ENCODE measurements at places on chromosomes 11 and 22.

DNA sequence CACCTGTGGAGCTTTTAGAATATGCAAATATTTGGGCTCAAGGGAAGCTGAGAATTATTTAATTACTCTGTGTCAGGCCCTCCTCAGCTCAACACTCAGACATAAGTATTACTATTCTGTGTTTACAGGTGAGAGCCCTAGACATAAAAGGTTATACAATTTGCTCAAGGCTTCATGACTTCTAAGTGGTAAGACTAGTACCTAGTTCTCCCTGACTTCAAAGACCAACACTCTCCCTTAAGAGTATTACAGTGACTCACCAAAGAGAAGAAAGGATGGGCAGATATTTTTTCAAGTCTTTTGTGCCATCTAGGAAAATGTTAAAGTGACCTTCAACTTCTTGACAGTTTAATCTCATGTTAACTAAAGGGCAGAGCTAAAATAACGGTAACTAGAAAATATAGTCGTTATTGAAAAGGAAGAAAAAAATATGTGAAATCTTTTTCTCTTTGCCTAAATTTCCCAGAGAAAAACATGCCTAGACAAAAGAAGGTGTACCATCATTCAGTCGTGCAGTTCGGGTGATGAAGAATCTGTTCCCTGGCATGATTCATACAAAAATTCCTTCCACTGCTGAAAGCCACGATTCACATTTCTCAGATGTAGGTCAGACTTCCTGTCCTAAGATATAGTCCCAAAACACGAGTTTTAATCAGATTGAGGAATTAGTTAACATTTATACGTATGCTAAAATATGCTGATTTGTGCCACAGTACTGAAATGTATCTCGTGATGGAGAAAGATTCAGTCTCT, 849.1 kb upstream of the API5 start:
- no peak for DNase-seq

DNA sequence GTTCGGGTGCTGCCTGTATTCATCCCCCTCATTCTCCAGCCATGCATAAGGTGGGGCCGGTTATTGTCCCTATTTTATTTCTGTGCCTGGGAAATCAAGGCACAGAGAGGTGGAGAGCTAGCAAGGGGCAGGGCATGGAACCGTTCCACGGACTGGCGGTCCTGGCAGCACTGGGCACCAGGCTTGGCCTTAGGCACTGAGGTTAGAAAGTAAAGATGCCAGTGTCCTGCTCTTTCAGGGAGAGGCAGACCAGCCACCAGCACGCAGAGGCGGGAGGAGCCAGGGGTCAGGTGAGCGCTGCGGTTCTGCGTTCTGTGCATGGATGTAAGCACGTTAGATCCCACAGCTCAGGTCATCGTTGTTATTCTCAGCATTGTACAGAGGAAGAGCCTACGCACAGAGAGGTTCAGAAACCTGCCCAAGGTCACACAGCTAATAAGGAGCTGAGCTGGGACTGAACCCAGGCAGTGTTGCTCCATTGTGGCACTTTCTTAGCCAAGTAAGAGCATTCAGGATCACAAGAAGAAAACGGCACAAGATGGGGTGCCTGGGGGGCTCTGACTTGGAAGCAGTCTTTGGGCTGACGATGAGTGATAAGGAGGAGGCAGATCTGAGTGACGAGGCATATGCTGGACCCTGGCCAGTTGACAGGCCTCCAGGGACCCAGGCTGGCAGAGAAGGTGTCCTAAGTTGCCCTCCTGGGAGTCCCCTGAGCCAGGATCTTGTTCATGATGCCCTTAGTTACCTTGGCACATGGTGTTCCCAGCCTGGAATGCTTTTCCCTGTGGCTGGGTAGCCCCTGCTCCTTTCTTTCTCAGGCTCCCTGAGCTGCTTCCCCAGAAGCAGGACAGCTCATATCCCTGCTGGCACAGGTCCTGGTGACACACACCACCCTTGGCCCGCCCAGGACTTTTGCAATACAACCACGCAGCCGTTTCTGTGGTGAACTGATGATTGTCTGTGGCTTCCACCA, 41.1 kb downstream of the OSBPL5 start:
- DNase-seq = no peak

DNA sequence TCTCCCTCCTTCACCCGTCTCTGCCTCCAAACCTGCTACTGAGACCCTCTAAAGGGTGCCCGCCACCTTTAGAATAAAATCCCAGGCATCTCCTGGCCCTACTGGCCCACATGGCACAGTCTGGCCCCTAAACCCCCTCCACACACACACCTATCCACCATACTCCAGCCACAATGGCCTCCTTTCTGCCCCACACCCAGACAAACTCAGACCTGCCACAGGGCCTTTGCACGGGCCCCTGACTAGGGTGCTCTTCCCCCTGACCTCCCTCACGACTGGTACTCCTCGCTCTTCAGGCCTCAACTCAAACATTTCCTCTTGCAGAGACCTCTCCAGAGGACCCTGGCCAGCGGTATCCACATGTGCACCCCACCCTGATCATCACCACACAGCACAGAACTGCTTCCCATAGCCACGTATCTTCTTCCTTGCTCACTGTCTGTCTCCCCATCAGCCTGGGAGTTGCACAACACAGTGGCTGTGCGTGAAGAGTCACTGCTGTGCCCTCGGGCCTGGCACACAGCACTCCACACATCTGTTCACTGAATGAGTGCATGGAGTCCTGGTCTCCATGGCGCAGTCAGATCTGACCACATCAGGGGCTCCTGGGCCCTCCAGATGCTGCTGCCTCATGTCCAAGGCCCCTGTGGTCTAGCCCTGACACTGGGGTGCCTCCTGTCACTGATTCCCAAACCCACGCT, 66.2 kb upstream of the TCF20 start:
- no peak for DNase-seq

GRCh38 chr11:72039856-72040401, 40.4 kb downstream of the NUMA1 start:
- no peak for DNase-seq

DNA sequence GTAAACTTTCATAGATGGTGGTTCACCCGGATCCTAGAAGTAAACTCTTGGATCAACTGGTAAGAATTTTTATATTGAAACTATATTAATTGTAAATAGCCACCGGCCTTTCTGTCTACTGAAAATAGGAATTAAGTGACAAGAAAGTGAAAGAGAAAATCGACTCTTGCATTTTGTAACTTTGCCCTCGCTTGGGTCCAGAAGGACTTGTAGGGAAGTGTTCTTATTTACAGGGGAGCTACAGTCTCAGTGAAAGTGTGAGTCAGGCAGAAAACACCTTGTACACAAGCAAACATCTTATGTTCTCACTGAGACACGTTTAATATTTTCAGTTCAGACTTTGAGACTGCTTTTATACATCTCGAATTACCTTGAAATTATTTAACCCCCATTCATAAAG, 238.9 kb downstream of the BLID start:
- no peak for DNase-seq

DNA sequence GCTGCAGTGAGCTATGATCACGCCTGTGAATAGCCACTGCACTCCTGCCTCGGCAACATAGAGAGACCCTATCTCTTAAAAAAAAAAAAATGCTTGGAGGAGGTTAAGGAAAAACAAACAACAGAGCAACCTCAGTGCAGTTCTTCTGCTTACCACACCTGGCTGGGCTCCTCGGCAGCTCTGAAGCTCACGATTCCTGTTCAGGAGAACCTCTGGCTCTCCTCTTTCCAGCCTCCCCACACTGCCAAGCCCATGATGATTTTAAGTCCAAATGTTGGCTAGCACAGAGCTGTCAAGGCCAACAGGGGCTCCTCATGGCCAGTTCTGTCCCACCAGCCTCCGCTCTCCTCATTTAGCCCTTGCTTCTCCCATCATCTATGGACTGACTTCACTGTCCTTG, 69.7 kb upstream of the ARFGAP3 start:
- DNase-seq = no peak

DNA sequence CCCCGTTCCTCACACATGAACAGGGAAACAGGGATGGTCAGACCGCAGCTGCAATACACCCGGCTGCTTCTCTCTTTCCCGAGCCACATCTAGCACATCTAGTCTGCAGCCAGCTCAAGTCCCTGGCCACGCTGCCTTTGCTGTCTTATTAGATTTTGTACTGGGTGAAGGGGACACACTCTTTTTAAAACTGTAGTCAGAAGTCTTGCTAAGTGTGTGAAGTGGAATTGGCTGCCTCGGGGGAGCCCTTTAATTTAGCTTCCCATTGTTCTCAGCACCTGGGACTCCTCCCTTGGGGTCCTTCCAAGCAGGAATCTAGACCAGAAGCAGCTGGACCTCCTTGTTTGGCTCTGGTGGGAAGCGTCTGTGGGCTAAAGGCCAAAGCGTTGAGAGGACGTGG, 420.0 kb downstream of the CTTN start:
- no peak for DNase-seq

DNA sequence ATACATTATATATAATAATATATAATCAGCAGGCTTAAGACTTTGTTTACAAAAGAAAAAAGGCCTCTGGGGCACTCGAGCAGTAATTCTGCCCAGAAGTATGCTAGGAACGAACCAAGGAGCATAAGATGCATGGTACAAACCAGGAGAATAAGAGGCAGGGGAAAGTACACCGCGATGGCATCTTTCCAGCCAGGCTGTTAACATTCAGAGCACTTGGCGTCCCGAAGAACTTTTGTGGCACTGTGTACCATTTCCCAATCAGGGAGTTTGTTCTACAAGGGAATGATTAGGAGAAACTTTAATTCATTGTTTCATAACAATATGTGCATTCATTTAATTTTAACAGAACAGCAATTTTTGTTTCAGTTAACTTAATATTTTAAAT, 125.1 kb downstream of the WT1 start:
- DNase-seq = no peak

- no peak for DNase-seq
Measured at GRCh38 chr11:93668171-93668570, 6.7 kb downstream of the CEP295 start.

DNA sequence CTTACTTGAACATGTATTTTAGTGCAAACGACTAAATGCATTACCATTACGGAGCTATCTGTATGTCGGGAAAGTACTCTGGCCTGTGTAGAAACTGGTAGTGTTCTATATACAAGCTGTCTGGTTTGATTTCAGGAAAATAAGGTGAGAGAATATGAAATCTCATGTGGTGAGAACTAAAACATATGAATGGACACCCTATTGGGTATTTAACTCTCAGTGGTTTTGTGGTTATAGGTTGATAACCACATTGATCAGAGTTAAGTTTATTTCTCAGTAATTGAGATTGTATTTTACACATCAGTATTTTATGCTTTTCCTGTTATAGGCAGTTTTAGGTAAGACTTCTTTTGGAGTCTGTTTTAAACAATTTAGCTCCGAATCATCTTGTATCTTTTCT, 10.4 kb downstream of the ANO5 start:
- no peak for DNase-seq

- no peak for DNase-seq
Measured at GRCh38 chr11:119791701-119792151, 62.7 kb upstream of the NECTIN1 start.

DNA sequence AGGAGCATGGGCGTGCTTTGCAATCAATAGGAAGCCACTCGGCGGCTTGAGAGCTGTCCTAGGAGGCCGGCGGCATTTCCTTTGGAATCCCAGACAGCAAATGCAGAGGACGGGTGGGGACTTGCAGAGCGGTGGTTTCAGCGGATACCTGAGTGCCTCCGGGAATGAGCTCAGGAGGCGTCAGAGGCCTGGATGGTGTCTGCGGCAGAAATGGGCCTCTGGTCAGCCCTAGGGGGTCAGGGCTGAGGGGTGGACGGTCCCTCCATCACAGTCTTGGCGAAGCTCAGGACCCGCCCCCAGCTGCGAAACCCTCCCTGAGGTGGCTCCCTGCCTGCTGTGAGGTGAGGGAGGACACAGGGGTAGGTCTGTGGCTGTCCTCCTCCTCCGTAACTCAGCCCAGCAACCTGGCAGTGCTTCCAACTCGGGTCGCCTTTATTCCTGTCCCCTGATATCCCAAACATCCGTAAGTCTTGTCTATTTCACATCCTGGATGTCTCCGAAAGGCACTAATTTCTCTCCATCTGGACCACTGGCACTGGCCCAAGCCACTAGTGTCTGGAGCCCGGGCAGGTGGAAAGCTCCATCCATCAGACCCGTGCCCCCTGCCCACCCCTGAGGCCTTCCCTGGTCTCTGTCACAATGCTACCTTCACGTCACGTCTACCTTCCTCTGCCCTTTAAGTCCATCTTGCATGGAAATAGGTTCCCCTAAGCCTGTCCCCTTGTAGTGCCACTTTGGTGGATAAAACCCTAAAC, 686.6 kb downstream of the BRD1 start:
- no peak for DNase-seq

GRCh38 chr22:24420072-24420976, 7.1 kb upstream of the ADORA2A start:
- peak; percentile 80 for DNase-seq

GRCh38 chr11:130647371-130647770, 198.9 kb downstream of the ADAMTS15 start:
- DNase-seq = no peak

- DNase-seq = no peak
Measured at GRCh38 chr11:61026121-61027031, 54.9 kb downstream of the CD6 start.

DNA sequence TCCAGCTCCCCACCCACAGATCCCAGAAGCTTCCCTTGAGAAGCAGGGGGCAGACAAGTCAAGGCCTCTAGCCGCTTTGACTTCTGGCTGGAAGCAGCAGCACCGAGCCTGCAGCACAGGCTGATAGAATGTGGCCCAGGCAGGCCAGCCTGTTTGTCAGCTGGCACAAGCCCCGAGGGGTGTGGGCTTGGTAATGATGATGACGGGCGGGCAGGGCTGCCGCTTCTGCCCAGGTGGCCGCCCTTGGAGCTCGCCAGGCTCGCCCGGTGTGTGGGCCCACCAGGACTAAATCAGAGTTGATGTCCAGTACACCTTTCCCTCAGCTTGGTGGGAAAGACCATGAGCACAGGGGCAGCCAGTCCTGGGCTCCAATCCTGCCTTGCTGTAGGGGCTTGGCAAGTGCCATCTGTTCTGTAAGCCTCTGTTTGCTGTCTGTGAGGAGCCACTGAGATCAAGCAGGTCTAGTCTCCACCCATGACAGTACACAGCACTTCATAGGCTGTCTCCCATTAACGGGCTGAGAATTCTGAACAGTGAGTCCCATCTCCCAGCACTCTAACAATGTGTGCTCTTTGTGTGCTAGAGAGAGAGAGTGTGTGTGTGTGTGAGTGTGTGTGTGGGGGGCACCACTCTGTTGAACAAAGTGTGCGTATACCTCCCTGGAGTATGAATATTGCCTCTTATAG, 26.8 kb downstream of the MICAL2 start:
- no peak for DNase-seq

GRCh38 chr11:113574171-113574570, 99.0 kb upstream of the DRD2 start:
- DNase-seq = no peak

DNA sequence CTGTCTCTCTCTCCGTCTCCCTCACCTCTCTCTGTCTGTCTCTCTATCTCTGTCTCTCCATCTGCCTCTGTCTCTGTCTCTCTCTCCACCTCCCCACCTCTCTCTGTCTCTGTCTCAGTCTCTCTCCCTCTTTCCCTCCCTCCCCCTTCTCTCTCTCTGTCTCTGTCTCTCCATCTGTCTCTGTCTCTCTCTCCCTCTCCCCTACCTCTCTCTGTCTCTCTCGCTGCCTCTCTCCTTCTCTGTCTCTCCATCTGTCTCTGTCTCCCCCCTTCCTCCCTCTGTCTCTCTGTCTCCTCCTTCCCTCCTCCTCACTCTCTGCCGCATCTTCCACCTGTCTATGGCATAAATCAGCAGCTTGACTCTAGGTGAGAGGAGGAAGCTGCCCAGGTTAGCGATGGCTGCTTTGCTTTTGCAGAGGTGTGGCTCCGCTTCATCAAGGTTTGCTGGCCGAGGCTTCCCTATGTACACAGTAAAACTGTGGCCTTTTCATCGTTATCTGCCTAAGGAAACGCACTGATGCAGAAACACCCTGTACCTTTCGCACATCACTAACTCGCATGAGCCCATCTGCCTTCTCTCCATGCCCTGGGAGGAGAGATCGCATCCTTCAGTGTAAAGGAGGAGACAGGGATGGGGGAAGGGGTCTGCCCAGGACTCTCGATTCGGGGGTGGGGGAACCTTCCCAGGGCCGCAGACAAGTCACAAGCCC, 44.5 kb downstream of the ANO1 start:
- no peak for DNase-seq

Data from endothelial cell (in vitro differentiated cells).